Upper lobe of left lung (tissue), 6 donors: ENCODE measurements at places on chromosomes 11 and 22.

- no peak overlapping the region for H3K27ac ChIP-seq
- no peaks in the 10 kb centered on the region for H3K27me3 ChIP-seq
- no peak for DNase-seq
- H3K36me3 ChIP-seq: no peaks in the 10 kb centered on the region
- no peak overlapping the region for H3K4me3 ChIP-seq
These were observed 324.3 kb upstream of the SYN3 start for GRCh38 chr22:33382436-33382835.

- no peak overlapping the region for H3K27ac ChIP-seq
- H3K27me3 ChIP-seq: no peaks in the 10 kb centered on the region
- no peak for DNase-seq
- no peaks in the 10 kb centered on the region for H3K36me3 ChIP-seq
These were observed 7.9 kb upstream of the EHF start for GRCh38 chr11:34613015-34613414.

GRCh38 chr11:98600103-98600502 is 420.6 kb upstream of the CNTN5 start:
- no peaks in the 10 kb centered on the region for H3K27me3 ChIP-seq
- H3K4me3 ChIP-seq: no peak overlapping the region
- no peak for DNase-seq
- H3K36me3 ChIP-seq: no peaks in the 10 kb centered on the region
- no peaks in the 10 kb centered on the region for H3K4me1 ChIP-seq

DNA sequence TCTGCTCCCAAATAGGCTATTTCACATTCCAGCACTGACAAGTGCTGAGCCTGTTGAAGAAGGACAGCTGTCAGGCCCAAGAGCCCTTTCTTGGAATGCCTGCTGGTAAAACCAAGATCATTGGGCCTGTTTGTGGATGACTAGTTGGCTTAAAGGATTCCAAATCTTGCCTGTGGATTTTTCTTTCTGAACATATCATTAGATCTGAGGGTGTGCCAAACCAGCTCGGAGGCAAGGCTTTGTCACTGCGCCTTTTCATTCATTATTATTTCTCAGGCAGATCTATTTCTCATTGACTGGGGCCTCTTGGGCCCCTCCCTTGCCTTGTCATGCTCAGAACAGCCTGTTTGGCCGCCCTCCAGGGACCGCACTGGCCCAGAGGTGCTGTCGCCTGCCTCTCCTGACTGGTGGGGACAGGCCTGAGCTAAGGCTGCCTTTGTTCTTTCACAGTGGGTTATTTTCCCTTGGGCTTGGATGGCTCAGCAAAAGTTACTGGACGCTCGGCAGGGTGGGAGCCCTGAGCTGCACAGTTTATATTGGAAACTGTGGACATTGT is 222.7 kb upstream of the SESN3 start:
- H3K27me3 ChIP-seq: no peaks in the 10 kb centered on the region
- H3K4me3 ChIP-seq: no peak overlapping the region
- H3K27ac ChIP-seq: no peak overlapping the region
- no peaks in the 10 kb centered on the region for H3K36me3 ChIP-seq

- no peaks in the 10 kb centered on the region for H3K36me3 ChIP-seq
- H3K4me1 ChIP-seq: no peaks in the 10 kb centered on the region
- H3K4me3 ChIP-seq: no peak overlapping the region
These were observed 43.7 kb downstream of the GAB4 start for GRCh38 chr22:16964366-16964765.

- H3K4me1 ChIP-seq: peaks cover 62% of the 10 kb centered on the region
- H3K27me3 ChIP-seq: no peaks in the 10 kb centered on the region
- DNase-seq: peak; percentile 28
- no peaks in the 10 kb centered on the region for H3K36me3 ChIP-seq
These were observed 935 bp upstream of the RCOR2 start for GRCh38 chr11:63917692-63918506.

- no peak overlapping the region for H3K27ac ChIP-seq
- no peak for DNase-seq
- no peaks in the 10 kb centered on the region for H3K36me3 ChIP-seq
- H3K4me1 ChIP-seq: no peaks in the 10 kb centered on the region
- no peaks in the 10 kb centered on the region for H3K27me3 ChIP-seq
These were observed 112.6 kb downstream of the ARL14EP start for GRCh38 chr11:30435488-30435887.

DNA sequence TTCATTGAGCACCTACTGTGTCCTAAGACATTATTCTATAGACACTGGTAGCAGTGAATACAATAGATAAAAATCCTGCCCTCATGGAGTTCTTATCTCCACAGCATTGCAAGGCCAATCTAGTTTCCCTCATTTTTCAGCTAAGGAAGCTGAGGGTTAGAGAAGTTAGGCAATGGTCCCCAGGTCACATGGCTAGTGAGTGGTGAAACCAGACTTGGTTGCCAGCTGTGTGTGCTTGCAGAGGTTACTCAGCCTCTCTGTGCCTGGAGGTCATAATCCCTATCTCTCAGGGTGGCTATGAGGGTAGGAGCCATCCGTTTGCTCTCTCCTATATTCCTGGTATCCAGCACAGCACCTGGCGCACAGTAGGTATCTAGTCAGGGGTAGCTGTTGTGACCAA is 147.7 kb upstream of the SEZ6L start:
- no peak for DNase-seq
- H3K36me3 ChIP-seq: no peaks in the 10 kb centered on the region
- no peak overlapping the region for H3K27ac ChIP-seq
- no peaks in the 10 kb centered on the region for H3K27me3 ChIP-seq

GRCh38 chr11:117303646-117304315 is 12.3 kb downstream of the BACE1 start:
- no peak overlapping the region for H3K27ac ChIP-seq
- H3K4me3 ChIP-seq: no peak overlapping the region
- no peaks in the 10 kb centered on the region for H3K27me3 ChIP-seq
- H3K4me1 ChIP-seq: peaks cover 9% of the 10 kb centered on the region
- no peak for DNase-seq

DNA sequence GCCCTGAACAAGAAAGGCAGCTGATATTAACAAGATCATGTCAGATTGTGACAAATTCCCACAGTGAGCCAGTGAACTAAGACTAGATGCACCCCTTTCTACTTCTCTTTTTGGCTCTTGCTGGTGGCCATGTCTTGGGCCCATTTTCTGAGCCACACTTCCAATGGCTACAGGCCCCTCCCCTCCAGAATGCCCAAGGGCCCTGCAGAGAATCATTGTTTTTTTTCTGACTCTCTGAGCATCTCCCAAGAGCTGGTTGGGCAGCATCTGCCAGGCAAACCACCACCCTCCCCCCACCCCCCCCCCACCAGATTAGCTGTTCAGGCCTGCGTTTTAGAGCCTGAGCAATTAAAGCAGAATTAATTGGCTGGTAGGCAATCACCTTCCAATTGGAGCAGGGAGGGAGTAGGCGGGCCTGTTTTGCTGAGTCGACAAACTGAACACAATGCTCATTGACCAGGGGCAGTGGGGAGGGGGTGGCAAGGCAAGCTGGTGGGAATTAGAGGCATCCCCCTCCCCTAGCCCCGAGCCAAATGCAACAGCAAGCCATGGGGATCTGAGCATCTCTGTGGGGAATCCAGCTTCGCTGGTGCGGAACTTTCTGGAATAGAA is 541.4 kb downstream of the MN1 start:
- no peak overlapping the region for H3K4me3 ChIP-seq
- no peaks in the 10 kb centered on the region for H3K36me3 ChIP-seq
- H3K27ac ChIP-seq: no peak overlapping the region
- H3K27me3 ChIP-seq: no peaks in the 10 kb centered on the region

GRCh38 chr11:103047837-103048236 is 44.1 kb downstream of the DCUN1D5 start:
- no peak for DNase-seq
- no peaks in the 10 kb centered on the region for H3K27me3 ChIP-seq
- no peak overlapping the region for H3K27ac ChIP-seq
- H3K4me3 ChIP-seq: no peak overlapping the region
- no peaks in the 10 kb centered on the region for H3K4me1 ChIP-seq

GRCh38 chr22:24901448-24901847 is 45.0 kb downstream of the LHFPL7 start:
- H3K36me3 ChIP-seq: no peaks in the 10 kb centered on the region
- H3K4me3 ChIP-seq: no peak overlapping the region
- H3K4me1 ChIP-seq: no peaks in the 10 kb centered on the region
- H3K27ac ChIP-seq: no peak overlapping the region

- peak; percentile 58 for DNase-seq
- peaks cover 25% of the 10 kb centered on the region for H3K4me1 ChIP-seq
- no peaks in the 10 kb centered on the region for H3K27me3 ChIP-seq
- no peak overlapping the region for H3K4me3 ChIP-seq
- no peaks in the 10 kb centered on the region for H3K36me3 ChIP-seq
These were observed 2.3 kb upstream of the FOLR1 start for GRCh38 chr11:72189455-72190250.

- peaks cover 27% of the 10 kb centered on the region for H3K36me3 ChIP-seq
- no peak overlapping the region for H3K27ac ChIP-seq
- DNase-seq: no peak
- no peaks in the 10 kb centered on the region for H3K27me3 ChIP-seq
- peaks cover 21% of the 10 kb centered on the region for H3K4me1 ChIP-seq
These were observed 21.5 kb downstream of the MICALL1 start for GRCh38 chr22:37927637-37927936.

- no peaks in the 10 kb centered on the region for H3K4me1 ChIP-seq
- H3K36me3 ChIP-seq: no peaks in the 10 kb centered on the region
- no peak for DNase-seq
- H3K27me3 ChIP-seq: no peaks in the 10 kb centered on the region
- H3K4me3 ChIP-seq: no peak overlapping the region
These were observed 98.0 kb upstream of the SOX6 start for GRCh38 chr11:16454289-16454863.
